ENCODE measurements at places on chromosomes 11 and 22. TPM values are rescaled to one million over a fixed set of nuclear protein-coding genes. Genes with fewer than 3 reads are reported as not detected.

PRG3 gene
- total RNA-seq = not detected

CRYBB1 gene
- 0.34 TPM for total RNA-seq

OR51B5 gene
- total RNA-seq = 2.0 TPM

EHF gene
- total RNA-seq = 38.6 TPM

TIMP3 gene
- total RNA-seq = 81.7 TPM

CARD18 gene
- total RNA-seq = not detected

HSD17B12 gene
- 57.3 TPM for total RNA-seq

GP1BB gene
- total RNA-seq = 8.4 TPM

OR52H1 gene
- 0.43 TPM for total RNA-seq

ACTN3 gene
- 0.12 TPM for total RNA-seq

NCAM1 gene
- total RNA-seq = 130 TPM

KRTAP5-7 gene
- 0.22 TPM for total RNA-seq

CRACR2B gene
- total RNA-seq = 6.5 TPM

DNHD1 gene
- total RNA-seq = 8.4 TPM

MIF gene
- 194 TPM for total RNA-seq

TTC9C gene
- total RNA-seq = 36.0 TPM

MS4A4A gene
- total RNA-seq = 3.8 TPM

TUBA8 gene
- not detected for total RNA-seq

All from ovary (tissue), 10 donors.